ENCODE measurements at places on chromosomes 11 and 22. TPM values are rescaled to one million over a fixed set of nuclear protein-coding genes. Genes with fewer than 3 reads are reported as not detected.
A peak's percentile ranks its signal among the peaks of the same experiment; 100 is the strongest.

The CYB5R3 gene
- 125 TPM for polyA plus RNA-seq

DNA sequence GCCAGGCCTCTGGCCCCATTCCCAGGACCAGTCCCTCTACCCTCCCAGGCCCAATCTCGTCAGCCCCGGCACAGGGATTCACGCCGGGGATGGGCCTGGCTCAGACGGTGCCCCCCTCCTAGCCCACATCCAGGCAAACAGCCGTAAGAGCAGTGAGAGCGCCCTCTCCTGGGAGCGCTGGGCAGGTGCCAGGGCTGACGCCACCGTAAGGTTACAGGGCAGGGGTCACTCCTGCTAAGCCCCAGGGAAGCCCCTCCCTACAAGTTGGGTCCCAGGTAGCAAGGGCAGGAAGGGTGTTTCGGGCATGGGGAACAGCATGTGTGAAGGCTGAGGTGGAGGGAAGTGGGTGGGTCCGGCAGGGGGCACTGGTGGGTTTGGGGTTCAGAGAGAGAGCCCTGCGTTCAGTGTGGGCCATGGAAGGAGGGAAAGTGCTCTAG, 19.2 kb upstream of the PPARA start:
- no peak for DNase-seq

The CREB3L1 gene
- not detected for polyA plus RNA-seq

GRCh38 chr11:17743808-17744119, 9.2 kb downstream of the KCNC1 start:
- DNase-seq = no peak

- DNase-seq = no peak
Observed at GRCh38 chr11:80650966-80651365, 1210.1 kb upstream of the TENM4 start.

- DNase-seq = no peak
Observed at GRCh38 chr22:16970446-16970845, 37.6 kb downstream of the GAB4 start.

The KRTAP5-9 gene
- 0.06 TPM for polyA plus RNA-seq

DNA sequence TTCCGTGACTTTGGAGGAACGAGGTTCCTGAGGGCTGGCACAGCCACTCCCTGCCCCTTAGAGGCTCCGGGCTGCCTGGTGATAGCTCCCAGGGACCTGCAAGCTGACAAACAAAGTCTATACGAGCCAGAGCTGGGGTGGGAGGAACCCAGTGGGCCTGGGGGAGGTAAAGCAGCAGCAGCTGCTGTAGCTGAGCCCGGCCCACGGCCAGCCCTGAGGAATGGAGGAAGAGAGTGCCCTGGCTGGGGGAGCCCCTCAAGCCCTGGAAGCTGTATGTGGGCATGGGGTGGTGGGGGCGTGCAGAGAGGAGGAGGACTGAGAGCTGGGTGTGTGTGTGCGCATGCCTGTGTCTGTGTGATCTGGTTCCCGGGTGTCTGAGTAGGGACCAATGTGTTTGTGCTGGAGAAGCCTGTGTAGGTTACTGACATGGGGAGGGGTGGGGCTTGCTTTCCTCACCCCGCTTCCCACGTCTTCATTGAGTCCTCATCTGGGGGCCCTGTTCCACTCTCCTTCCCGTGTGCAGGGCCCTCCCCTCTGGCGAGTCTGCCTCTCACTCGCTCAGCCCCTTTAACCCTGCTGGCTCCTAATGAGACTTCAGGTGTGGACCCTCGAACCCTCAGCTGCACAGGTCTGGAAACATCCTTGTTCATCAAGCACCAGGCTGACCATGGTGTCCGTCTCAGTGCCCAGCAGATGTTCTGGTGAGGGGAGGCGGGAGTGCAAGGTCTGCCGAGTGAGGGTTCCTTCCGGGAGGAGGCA, 10.8 kb downstream of the ST3GAL4 start:
- DNase-seq = no peak

- no peak for DNase-seq
Observed at GRCh38 chr22:26893173-26894110, 236.1 kb downstream of the MIAT start.

DNA sequence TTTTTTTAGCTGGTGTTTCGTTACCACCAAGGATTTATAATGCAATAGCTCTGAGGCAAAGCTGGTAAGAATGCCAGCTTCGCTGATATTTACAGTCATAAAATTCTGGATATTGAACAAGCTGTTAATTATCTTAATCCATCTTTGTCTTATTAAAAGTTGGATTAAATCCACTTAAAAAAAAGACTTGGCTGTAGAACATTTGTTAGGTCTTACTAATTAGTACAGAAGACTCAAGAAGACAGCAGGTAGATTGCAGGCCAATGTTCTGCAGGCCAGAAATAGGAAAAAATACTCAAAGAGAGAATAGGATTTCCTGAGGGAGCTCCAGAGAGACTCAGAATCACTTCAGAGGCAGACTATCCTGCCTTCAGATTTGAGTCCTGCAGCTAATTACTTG, 7.5 kb downstream of the ROBO4 start:
- no peak for DNase-seq

The CCDC87 gene
- polyA plus RNA-seq = 0.22 TPM

DNA sequence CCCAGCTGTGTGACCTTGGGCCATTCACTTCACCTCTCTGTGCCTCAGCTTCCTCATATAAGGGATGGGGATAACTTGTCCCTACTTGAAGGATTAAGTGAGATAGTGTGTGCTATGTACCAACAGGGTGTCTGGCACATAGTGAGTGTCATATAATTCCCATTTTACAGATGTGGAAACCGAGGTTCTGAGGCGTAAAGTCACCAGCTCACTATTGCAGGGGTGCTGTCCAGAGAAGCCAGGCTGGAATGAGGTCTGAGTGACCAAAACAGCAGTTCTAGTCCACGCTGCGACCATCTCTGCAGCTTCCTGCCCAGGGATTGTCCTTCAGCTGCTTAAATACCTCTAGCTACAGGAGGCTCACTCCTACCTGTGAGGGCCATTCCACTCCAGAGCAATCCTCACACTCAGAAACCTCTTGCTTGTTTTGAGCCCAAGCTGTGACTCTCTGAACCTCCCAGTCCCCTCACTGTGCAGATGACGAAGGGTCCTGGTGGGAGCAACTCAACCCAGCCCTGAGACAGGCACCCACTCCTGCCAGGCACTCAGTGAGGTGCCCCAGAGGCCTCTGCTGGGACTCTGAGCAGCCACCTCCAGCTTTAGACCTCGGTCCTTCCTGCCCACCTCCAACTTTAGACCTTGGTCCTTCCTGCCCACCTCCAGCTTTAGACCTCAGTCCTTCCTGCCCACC, 5.8 kb downstream of the MB start:
- no peak for DNase-seq

DNA sequence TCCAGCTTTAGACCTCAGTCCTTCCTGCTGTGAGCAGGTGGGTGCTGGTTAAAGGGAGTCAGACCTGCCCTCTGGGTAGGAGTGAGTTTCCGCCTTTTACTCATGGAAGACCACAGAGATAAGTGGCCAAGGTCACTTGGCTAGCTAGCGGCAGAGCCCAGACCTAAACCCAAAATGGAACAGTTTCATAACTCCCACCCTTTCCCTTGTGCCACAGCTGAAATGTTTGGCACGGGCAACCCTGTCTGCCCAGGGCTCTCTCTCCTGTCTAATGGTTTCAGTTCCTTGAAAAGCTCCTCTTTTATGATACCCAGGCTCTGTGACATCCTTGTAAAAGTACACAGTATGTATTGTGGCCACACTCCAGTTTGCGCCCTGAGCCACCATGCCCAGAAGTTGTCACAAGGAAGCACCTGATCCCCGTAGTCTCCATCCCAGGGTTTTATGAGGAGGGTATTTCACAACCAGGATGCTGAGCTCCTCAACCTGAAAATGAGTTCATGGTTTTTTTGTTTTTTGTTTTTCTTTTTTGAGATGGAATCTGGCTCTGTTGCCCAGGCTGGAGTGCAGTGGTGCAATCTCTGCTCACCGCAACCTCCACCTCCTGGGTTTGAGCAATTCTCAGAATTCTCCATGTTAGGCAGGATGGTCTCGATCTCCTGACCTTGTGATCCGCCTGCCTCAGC, 5.1 kb downstream of the MB start:
- no peak for DNase-seq

GRCh38 chr22:25012741-25013143, 60.2 kb downstream of the KIAA1671 start:
- no peak for DNase-seq

DNA sequence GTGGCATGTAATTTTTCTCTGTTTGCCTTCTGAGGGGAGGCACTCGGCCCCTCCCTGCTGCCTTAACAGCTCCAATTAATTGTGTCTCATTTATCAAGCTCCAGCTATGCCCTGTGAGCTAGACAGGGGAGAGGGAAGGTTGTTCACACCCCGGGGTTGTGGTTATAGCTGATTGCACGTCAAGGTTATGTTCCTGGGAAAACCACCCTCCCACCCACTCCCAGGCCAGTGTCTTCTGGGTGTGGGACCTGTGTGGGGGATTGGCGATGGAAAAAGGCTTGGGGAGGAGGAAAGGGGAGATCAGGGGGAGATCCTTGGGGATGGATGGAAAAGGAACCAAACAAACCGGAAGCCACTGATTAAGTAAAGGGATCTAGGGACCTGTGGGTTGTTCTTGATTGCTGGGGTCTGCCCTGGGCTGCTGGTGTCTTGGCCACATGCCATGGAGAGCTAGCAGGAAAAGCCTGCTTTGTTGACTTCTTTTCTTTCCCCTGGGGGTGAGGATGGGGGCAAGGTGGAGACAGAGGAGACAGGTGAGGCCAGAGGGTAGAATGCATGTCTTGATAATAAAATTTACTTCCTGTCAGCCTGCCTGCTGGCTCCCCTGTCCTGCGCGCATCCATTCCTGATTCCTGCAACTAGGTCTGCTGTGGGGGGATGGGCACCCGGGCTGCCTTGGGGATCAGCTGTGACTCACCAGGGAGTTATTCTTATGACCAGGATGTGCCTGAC, 13.5 kb upstream of the SORL1-AS1 start:
- peak; percentile 92 for DNase-seq

The NLRP10 gene
- polyA plus RNA-seq = 4.9 TPM

The RTN4RL2 gene
- 0.06 TPM for polyA plus RNA-seq

All from mammary epithelial cell (primary cell).